Astrocyte (in vitro differentiated cells and primary cell): ENCODE measurements at places on chromosomes 13 and 19. TPM values are rescaled to one million over a fixed set of nuclear protein-coding genes. Genes with fewer than 3 reads are reported as not detected.

Gene IZUMO1
- not detected in 2 replicates for total RNA-seq

Gene LIN7B
- 8.9 and 9.7 TPM in 2 replicates for total RNA-seq

Gene ZNF580
- total RNA-seq: 35.8 and 36.6 TPM in 2 replicates

Gene PLIN5
- total RNA-seq: not detected in 2 replicates

Gene GFY
- total RNA-seq: not detected in 2 replicates

Gene PSPN
- 2.8 and 3.0 TPM in 2 replicates for total RNA-seq

- H3K27ac ChIP-seq: no peak overlapping the region
- no peaks in the 10 kb centered on the region for H3K27me3 ChIP-seq
- H3K36me3 ChIP-seq: peaks cover 3% of the 10 kb centered on the region
These were observed 19.0 kb upstream of the NCCRP1 start for GRCh38 chr19:39177736-39178135.

DNA sequence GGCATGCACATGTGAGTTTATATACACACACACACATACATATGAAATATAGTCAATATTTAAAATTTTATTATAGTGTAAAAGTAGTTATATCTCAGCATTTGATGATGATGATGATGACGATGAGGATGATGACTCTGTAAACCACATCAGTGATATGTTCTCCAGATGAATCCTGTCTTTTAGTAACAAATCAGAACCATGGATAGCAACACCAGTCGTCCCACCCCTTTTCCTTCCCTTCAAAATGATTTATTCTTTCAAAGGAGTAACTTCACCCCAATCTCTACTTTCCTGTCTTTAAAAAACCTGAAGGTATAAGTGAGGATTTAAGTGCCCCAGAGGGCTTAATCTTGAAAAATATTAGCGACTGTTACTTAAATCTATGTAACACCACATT is 74.1 kb downstream of the DCLK1 start:
- H3K27me3 ChIP-seq: no peaks in the 10 kb centered on the region
- no peak overlapping the region for H3K27ac ChIP-seq
- no peak for DNase-seq
- no peak overlapping the region for H3K4me3 ChIP-seq

- peaks cover 17% of the 10 kb centered on the region for H3K4me1 ChIP-seq
- H3K4me3 ChIP-seq: no peak overlapping the region
- no peak overlapping the region for H3K27ac ChIP-seq
- DNase-seq: no peak
- H3K36me3 ChIP-seq: no peaks in the 10 kb centered on the region
- peaks cover 8% of the 10 kb centered on the region for H3K27me3 ChIP-seq
These were observed 15.6 kb downstream of the IL17D start for GRCh38 chr13:20718958-20719566.

DNA sequence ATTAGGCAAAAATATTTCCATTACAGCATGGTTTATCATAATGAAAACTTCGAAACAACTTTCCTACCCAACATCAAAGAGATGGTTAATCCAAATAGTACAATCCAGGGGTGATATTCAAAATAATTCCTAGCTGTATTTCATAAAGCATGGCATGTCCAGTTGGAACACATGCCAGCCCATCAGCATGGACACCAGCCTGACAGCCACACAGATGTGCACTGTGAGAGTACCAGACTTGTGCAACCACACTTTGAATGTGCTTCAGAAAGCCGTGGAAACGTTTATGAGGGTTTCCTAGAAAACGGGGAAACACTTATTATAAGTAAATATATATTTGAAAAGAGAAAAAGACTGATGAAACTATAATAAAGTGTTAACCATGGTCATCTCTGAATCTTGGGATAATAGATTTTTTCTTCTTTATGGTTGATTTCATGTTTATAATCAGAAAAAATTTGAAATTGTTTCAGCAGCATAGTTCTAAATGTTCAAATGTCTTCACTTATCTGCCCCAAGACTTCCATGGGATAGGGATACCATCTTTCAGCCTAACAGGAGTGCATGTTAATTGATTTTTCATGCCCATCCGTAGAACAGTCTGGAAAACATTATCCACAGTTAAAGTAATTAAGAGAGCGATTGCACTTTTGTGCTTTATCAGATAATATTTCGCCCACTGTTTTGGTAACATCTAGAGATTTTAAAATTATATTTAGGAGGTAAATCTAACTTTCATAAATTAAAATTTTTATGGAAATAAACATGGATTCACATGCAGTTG is 242.6 kb upstream of the IRS2 start:
- peaks cover 4% of the 10 kb centered on the region for H3K4me1 ChIP-seq
- no peaks in the 10 kb centered on the region for H3K36me3 ChIP-seq
- H3K27me3 ChIP-seq: no peaks in the 10 kb centered on the region
- H3K4me3 ChIP-seq: no peak overlapping the region

GRCh38 chr13:99322297-99323103 is 15.3 kb upstream of the GPR183 start:
- peaks cover 34% of the 10 kb centered on the region for H3K4me1 ChIP-seq
- H3K36me3 ChIP-seq: no peaks in the 10 kb centered on the region
- H3K4me3 ChIP-seq: no peak overlapping the region
- peak; percentile 92 for DNase-seq
- H3K27me3 ChIP-seq: no peaks in the 10 kb centered on the region
- peak overlapping the region; percentile 72 for H3K27ac ChIP-seq

DNA sequence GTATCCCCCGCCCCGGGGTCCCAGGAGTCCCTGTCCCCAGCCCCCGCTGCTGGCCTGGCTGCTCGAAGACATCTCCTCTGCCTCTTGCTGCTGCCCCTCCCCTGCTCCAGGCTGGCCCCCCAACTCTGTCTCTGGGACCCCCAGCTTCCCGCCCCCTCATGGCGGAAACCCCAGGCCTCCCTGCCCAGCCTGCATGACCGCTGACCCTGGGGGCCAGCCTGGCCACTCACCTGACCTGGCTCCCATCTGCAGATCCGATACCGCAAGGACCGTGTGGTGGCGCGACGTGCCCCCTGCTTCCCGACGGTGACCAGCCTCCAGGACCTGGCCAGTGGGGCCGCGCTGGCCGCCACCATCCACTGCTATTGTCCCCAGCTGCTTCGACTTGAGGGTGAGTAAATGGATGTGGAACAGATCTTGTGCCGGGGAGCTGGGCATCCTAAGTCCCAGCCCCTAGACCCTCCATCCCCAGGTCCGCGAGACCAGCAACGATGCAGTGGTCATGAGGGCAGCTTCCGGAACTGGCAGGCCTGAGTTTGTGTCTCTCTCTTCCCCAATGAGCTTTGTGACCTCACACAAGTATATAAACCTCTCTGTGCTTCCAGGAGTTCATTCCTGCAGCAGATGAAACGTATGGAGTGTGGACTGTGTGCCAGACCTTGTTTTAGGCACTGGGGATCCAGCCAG is 12.4 kb downstream of the CAMSAP3 start:
- H3K27me3 ChIP-seq: no peaks in the 10 kb centered on the region
- no peaks in the 10 kb centered on the region for H3K36me3 ChIP-seq
- no peak overlapping the region for H3K4me3 ChIP-seq
- no peak overlapping the region for H3K27ac ChIP-seq
- DNase-seq: no peak

GRCh38 chr13:46342538-46342937 is 44.5 kb downstream of the RUBCNL start:
- DNase-seq: no peak
- peaks cover 49% of the 10 kb centered on the region for H3K27me3 ChIP-seq
- no peak overlapping the region for H3K27ac ChIP-seq
- peaks cover 24% of the 10 kb centered on the region for H3K4me1 ChIP-seq
- no peaks in the 10 kb centered on the region for H3K36me3 ChIP-seq

DNA sequence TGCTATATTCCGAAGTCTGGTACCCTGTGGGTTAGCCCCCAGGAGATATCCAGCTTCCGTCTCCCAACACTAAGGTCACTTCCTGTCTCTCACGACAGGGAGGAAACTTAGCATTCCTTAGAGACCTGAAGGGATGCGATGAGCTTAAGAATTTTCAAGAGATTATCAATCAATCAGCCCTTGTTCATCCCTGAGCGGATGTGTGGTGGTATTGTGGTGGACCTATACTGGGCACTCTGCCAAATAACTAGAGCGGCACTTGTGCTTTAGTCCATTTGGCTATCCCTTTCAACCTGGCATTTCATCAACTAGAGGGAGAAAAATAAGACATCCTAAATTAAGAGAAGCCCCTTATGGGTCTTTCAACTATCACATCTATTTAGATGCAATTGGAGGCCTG is 30.9 kb upstream of the ZNF562 start:
- no peak for DNase-seq
- no peaks in the 10 kb centered on the region for H3K4me1 ChIP-seq
- no peak overlapping the region for H3K27ac ChIP-seq
- no peak overlapping the region for H3K4me3 ChIP-seq
- no peaks in the 10 kb centered on the region for H3K36me3 ChIP-seq

DNA sequence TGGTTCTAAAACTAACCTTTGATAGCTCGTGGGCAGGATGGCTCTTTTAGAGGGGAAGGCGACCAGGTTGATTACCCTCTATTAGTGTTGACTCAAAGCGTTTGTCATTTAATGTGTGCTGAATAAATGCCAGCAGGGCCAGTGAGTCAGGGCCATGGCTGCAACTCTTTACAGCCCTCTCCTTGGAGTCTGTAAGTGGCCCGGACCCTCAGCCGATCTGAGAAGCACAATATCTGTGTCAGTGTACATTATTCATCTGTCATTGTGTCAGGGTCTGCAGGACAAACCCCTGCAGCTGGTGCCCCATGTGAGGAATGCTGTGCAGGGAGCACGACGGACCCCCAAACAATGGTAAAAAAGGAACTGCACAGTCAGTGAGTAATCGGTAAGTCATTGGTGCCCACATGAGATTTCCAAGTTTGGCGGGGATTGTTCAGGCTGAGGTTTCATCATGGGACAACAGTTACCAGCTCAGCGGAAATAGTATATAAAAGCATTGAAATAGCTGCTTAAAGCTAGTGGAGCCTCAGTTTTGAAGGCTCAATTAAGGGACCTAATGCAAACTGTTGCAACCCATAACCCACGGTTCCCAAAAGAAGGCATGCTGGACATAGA is 139.1 kb downstream of the ZNF675 start:
- no peaks in the 10 kb centered on the region for H3K27me3 ChIP-seq
- no peak overlapping the region for H3K4me3 ChIP-seq
- H3K4me1 ChIP-seq: no peaks in the 10 kb centered on the region
- no peak overlapping the region for H3K27ac ChIP-seq
- no peaks in the 10 kb centered on the region for H3K36me3 ChIP-seq

DNA sequence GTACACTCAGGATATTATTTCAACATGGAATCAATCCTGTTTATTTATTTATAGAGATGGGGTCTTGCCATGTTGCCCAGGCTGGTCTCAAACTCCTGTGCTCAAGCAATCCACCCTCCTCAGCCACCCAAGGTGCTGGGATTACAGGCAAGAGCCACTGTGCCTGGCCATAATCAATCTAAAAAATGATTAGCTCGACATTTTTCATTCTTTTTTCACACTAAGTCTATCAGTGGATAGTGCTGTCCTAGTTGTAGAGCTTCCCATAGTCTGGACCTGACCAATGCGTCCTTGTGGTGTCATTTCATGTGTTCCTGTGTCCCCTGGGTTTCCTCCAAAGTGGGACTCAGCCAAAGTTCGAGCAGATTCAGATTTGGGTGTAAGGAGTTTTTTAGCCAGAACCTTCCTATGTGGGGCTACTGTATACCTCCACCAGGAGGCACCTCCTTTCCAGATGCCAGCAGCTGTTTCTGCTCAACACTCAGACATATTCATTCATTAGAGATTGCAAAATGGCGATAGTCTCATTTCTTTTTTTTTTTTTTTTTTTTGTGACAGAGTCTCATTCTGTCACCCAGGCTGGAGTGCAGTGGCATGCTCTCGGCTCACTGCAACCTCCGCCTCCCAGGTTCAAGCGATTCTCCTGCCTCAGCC is 61.1 kb downstream of the MAP4K1 start:
- H3K4me1 ChIP-seq: no peaks in the 10 kb centered on the region
- no peak for DNase-seq
- H3K4me3 ChIP-seq: no peak overlapping the region
- H3K27ac ChIP-seq: no peak overlapping the region
- H3K27me3 ChIP-seq: no peaks in the 10 kb centered on the region

DNA sequence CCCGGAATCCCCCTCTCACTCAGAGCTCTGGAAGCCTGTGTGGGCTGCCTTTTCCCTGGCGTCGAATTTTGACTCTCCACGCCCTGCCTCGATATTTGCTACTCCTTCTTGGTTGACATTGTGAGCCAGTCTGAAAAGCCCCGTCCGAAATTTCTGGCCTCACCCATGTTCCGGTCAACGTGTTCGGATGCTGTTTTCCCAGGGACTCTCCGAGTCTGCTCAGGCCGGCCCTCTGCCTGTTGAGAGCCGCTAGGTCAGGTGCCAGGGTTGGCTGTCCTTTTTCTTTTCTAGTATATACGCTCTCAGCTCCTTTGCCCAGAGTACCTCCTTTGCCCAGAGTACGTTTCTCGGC is 6.8 kb upstream of the DGKH start:
- H3K4me3 ChIP-seq: peak overlapping the region; percentile 73
- peaks cover 11% of the 10 kb centered on the region for H3K4me1 ChIP-seq
- DNase-seq: peak; percentile 50
- no peaks in the 10 kb centered on the region for H3K36me3 ChIP-seq

- DNase-seq: no peak
- H3K4me3 ChIP-seq: no peak overlapping the region
- no peak overlapping the region for H3K27ac ChIP-seq
These were observed 793.6 kb downstream of the UQCRFS1 start for GRCh38 chr19:28419312-28419711.

- H3K4me1 ChIP-seq: peaks cover 50% of the 10 kb centered on the region
- H3K36me3 ChIP-seq: no peaks in the 10 kb centered on the region
- peak overlapping the region; percentile 22 for H3K27ac ChIP-seq
- peak overlapping the region; percentile 65 for H3K4me3 ChIP-seq
These were observed 1.5 kb downstream of the PLEKHF1 start for GRCh38 chr19:29666578-29667386.

DNA sequence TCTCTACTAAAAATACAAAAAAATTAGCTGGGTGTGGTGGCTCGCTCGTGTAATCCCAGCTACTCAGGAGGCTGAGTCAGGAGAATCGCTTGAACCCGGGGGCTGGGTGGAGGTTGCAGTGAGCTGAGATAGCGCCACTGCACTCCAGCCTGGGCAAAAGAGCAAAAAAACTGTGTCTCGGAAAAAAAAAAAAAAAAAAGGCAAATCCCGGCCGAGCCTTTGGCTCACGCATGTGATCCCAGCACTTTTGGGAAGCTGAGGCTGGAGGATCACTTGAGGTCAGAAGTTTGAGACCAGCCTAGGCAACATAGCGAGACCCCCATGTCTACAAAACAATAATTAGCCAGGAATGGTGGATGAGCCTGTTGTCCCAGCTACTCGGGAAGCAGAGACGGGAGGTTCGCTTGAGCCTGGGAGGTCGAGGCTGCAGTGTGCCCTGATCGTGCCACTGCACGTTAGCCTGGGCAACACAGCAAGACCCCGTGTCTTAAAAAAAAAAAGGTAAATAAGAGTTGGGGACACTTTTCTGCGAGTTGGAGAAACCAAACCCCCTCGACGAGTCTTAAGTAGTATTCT is 574 bp upstream of the GPX4 start:
- peak overlapping the region; percentile 95 for H3K27ac ChIP-seq
- H3K4me1 ChIP-seq: peaks cover 47% of the 10 kb centered on the region
- no peak for DNase-seq
- no peaks in the 10 kb centered on the region for H3K36me3 ChIP-seq
